Suppressor macrophage (primary cell): ENCODE measurements at places on chromosomes 2 and 18.

- no peak for DNase-seq
Observed at GRCh38 chr2:217797661-217798069, 205.1 kb downstream of the TNS1 start.

DNA sequence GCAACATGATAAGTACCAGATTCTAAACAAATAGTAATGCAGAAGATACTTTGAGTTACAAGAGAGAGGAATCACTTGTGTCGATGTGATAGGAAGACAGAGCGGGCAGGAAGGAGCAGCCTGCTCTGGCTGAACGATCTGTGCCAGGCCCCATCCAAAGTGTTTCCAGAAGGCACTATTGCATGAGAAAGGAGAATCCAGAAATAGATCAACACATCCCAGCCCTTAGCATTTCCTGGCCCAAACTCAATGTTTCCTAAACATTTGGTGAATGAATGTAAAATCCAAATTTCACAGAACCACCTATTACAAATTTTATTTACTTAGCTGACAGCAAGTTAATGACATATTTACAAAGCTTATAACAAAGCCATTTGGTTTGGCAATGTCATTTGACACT is 257.2 kb downstream of the TXNL1 start:
- DNase-seq, result no peak

DNA sequence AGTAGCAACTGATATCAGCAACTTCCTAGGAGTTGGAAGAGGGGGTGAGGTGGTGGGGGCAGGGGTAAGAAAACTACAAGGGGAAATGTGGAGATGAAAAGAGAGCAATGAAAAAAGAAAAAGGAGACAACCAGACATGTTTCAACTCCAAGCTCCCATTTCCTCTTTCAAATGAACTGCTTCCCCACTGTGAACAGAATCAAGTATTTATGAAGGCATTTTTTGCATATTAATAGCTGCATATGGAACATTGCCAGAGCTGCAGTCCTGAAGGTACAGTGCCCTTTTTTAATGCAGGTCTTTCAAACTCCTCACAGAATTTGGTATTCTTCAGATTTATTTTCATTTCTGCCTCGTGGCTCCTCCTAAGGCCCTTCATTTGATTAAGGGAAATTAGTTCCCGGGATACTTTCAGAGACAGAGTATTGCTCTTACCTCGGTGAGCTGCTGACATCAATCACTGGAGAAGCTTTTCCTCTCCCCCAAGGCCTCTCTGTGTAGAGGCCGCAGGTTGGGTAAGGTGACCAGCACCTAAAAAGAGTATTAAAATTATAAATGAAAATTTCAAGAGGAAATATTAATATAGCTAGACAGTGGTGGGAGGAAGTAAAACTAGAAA is 68.4 kb downstream of the KIAA2012 start:
- no peak for DNase-seq

DNA sequence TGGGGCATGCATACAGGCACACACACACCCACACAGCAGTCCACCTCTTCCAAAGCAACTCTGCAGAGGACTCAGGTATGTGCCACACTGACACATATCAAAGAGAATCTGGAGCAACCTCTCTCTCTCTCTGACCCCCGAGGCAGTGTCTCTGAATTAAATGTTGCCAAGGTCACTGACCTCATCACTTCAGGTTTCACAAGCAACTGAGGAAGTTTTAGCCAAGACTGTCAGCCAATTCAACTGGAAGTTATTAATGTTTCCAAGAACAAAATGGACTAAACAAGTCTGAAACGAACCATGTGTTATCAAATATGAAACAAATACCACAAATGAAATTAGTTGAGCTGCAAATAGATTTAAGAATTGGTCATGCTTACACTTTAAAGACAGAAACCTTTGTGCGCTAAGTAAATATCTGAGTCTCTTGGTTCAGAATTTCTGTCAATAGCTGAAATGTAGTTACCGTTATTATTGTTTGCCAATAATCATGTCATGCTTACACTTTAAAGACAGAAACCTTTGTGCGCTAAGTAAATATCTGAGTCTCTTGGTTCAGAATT is 86.1 kb downstream of the SLC25A12 start:
- DNase-seq, result no peak

GRCh38 chr2:232073026-232073425 is 111.5 kb downstream of the DIS3L2 start:
- DNase-seq, result no peak

DNA sequence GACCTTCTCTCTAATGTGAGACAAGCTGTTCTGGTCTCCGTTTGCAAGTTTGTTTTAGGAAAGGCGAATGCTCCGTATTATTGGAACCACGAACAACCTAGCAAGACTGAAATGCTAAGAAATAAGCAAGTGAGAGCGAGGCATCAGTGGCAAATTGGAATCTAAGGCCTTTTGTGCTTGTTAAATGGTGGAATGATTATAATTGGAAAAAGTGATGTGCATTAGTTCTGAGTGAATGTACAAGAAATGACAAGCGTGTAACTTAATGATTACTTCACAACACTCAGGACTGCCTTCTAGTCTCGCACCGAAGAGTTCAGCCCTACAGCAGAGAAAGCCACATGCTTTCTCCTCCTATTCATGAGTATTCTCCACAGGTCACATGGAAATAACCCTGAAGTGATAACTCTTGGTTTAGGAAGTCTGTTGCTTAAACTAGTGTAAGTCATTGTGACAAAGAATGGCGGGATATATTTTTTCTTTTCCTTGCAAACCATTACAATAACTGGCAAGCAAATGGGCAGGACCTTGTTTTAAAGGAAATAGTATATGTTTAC is 392.2 kb upstream of the FIGN start:
- DNase-seq, result no peak

DNA sequence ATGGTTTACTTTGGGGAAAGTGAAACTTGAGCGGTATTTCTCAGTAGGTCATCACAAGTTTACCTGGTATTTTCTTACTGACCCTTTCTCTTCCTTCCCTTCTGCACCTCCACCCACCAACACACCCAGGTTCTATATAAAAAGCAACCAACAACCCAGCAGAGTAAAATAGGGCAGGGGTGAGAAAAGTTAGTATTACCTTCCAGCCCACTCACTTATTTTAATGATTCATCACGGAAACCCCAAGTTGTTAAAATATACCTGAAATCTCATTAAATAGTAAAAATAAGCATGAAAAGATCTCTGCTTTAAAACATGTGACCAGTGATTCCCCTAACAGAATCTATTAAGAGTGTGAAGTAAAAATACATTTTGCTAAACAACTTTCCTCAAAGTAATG is 306.1 kb downstream of the ZEB2 start:
- no peak for DNase-seq

- no peak for DNase-seq
Observed at GRCh38 chr2:137689549-137689948, 274.7 kb upstream of the HNMT start.

DNA sequence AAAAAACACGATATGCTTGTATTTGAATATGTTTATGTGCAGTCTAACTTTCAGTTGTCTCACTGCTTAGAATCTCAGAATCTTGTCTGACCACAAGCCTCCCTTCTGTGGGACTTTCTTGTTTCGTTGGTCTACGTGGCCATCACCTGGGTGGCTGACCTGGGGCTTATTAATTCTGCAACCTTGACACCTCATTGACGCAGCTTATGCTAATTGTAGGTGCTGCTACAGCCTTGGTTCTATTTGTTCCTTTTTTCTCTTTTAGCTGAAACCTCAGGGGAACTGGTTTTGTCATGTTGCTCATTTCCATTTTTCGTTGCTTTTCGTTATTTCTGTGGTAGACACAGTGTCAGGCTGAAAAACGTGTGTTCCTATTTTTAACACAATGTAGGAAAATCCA is 273.7 kb downstream of the SLC4A3 start:
- DNase-seq, result no peak

DNA sequence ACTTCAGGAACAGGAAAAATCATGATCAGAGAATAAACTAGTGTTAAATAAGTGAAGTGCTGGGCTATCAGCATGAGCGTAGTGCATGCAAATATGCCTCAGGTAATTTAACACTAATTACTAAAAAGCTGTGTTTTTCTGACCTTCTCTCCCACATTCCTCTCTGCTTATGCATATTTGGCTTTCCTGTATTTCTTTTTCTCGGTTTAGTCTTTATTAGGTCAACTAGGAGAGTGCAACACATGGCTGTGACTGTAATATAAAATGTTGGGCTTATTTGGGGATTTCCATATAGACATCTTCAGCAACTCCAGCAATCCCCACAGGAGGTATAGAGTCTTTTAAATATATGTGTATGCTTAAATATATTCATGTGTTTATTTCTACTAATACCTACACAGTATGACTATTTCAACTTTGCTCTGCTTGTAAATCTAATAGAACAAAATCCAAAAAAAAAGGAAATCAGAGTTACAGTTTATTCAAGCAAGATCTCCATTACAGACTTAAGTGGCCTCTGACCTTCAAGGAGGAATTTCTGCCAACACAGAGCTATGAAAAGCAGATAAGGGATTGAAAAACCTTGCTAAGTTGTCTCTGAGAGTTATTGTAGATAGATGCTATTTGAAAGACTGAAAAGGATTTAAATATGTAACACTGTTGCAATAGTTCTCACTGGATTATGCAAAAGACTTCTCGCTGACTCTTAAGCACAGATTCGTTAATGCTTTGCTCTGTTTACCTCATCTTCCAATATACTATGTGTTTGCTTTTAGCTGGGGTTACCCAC is 359.5 kb upstream of the RGPD4 start:
- DNase-seq, result no peak
